ENCODE measurements at places on chromosomes 4 and X.
A peak's percentile ranks its signal among the peaks of the same experiment; 100 is the strongest.

DNA sequence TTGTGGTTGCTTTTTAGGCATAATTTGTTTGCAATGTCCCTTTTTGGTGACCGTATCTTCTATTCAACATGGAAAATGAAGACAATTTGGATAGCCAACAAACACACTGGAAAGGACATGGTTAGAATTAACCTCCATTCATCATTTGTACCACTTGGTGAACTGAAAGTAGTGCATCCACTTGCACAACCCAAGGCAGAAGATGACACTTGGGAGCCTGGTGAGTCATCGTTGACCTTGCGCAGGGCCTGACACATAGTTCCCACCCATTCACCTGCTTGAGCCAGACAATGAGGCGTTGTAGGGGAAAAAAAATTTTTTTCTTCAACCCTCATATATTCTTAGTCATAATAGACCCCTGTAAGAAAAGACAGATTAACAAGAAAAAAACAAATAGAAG, 32.4 kb downstream of the EGF start:
- DNase-seq, result no peak

GRCh38 chrX:106284431-106285025, 116.4 kb downstream of the PWWP3B start:
- no peak for DNase-seq

DNA sequence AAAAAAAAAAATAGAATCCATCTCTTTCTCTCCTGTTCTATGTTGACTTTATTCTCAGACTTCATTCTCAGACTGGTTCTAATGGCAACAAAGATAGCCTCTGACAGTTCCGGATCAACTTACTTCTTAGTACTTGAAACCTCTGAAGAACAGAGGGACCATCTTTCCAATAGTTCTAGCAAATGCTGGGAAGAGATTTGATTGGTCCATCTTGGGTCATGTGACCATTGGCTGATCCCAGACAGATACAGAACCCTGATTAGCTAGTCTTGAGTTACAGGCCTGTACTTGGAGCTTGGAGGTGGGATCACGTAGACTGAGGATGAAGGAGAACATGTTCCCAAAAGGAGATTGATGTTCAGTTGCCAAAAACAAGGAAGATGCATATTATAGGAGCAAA, 66.9 kb upstream of the STIM2 start:
- DNase-seq, result no peak

DNA sequence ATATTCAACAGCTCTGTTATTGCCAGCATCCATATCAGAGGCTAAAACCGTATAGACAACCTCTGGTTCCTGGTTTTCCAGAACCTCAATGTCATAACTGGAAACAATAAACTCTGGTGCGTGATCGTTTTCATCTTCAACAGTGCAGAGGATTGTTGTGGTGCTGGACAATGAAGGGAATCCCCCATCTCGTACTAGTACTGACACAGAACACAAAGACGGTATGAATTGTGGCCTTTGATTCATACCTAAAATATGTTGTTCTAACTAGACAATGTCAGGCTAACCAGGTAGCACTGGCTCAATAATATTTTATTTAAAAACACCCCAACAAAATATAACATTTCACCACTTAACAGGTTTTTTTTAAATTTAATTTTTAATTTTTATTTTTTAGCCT, 186.9 kb downstream of the DCHS2 start:
- no peak for DNase-seq

DNA sequence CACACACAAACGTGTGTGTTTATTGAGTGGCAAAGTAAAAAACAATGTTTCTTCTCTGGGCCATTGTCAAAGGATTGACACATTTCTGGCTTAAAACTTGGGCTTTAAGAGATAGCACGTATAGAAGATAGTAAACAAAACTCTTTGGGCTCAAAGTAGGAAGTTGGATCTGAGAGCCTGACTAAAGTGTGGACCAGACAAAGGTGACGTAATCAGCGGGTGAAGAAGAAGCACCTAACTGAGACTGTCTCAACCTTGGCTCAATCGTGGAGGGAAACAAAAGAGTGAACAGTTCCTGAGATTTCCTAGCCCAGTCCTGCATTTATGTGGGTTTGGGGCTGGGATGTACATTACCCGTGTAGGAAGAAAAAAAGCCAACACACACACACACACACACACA, 13.7 kb downstream of the PFKFB1 start:
- no peak for DNase-seq

- peak; percentile 58 for DNase-seq
Measured at GRCh38 chr4:174066611-174067205, 216.8 kb downstream of the FBXO8 start.

DNA sequence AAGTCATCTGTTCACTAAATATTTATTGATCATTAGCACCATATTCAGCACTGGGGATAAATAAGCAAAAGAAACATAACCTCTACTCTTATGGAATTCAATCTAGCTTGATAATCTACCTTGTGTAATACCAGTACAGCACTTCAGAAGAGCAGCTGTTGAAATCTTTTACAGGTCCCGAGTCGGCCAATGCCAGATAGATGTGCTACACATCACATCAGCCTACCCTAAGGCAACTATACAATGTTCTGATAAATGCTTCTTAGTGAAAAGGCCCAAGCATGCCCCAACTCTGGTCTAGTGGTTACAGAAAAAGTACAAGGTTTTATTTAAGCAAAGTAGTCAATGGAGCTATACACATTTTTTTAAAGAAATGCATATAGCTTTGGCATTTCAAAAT, 68.7 kb downstream of the MAPK10 start:
- no peak for DNase-seq

DNA sequence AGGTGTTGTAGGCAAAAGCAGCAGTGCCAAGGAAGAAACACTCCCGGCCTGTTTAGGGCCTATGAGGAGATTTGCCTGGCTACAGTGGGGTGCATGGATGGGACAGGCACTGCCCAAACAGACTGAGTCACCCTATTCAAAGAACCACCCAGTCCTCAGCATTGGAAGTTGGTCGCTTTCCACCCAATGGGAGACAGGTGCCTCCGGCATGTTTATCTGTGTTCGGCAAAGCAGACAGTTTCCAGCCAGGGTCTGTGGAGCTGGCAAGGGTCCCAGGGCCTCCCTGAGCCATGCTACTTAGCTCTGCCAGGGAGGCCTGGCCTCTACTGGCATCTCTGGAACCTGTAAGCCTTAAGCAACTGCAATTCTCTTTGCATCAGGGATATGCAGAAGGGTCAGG, 165.1 kb upstream of the ATP6AP2 start:
- DNase-seq, result no peak

GRCh38 chr4:8312976-8313375, 43.4 kb downstream of the HTRA3 start:
- DNase-seq, result no peak

- DNase-seq, result no peak
Measured at GRCh38 chr4:10095296-10095991, 21.2 kb downstream of the WDR1 start.

- no peak for DNase-seq
Measured at GRCh38 chrX:51862920-51863319, 30.5 kb upstream of the MAGED1 start.

DNA sequence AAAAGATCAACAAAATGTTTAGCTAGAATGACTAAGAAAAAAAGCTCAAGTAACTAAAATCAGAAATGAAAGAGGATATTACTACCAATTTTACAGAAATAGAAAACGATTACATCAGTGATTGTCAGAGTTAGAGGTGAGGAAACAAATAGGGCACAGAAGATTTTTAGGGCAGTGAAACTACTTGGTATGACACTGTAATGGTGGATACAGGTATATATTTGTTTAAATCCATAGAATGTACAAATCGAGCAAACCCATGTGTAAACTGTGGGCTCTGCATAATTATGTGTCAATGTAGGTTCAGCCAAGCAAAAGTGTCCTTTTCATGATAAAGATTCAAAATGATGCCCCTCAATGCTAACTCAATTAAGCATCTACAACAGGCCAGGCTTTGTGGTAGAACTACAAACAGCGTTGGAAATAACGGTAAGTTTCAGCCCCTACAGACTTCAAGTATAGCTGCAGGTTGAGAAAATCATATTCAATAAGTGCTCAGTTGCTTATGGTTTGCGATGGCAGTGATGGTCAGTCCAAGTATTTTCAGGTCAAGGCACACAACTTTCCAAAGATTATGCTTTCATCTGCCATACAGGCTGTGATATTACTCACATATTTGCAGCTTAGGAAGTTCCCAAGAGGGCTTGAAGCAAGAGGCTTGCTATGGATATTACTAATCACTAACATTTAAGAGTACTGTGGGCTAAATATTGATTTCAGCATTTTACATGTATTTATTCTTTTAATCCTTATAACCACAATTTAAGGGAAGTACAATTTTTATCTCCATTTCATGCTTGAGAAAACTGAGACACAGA, 158.6 kb downstream of the TET2 start:
- no peak for DNase-seq

- DNase-seq, result no peak
Measured at GRCh38 chr4:120544838-120545237, 377.7 kb downstream of the PRDM5 start.

- no peak for DNase-seq
Measured at GRCh38 chrX:55919367-55920221, 202.0 kb downstream of the RRAGB start.

GRCh38 chr4:105058177-105058812, 88.4 kb upstream of the TET2 start:
- peak; percentile 86 for DNase-seq

All from fibroblast of the aortic adventitia (primary cell).